Mononuclear cell (primary cell): ENCODE measurements at places on chromosomes 3 and 15. TPM values are rescaled to one million over a fixed set of nuclear protein-coding genes. Genes with fewer than 3 reads are reported as not detected.

MNS1 gene
- not detected for total RNA-seq

ADAMTS7 gene
- total RNA-seq = not detected

LTK gene
- total RNA-seq = 1.6 TPM

TEX9 gene
- total RNA-seq = 2.2 TPM

MEX3B gene
- 1.3 TPM for total RNA-seq

CPN2 gene
- not detected for total RNA-seq

TNFSF10 gene
- 20.6 TPM for total RNA-seq

LDHAL6B gene
- total RNA-seq = not detected

CTXN2 gene
- total RNA-seq = not detected

REC114 gene
- not detected for total RNA-seq

ZMYND10 gene
- 0.10 TPM for total RNA-seq

DNAH12 gene
- total RNA-seq = 0.63 TPM

SPSB4 gene
- total RNA-seq = not detected

TMEM207 gene
- total RNA-seq = not detected

CCR1 gene
- total RNA-seq = 60.7 TPM

ATP13A5 gene
- not detected for total RNA-seq
